ENCODE measurements at places on chromosomes 5 and 9.

GRCh38 chr5:143428155-143428554 is 24.7 kb upstream of the NR3C1 start:
- no peak for DNase-seq

DNA sequence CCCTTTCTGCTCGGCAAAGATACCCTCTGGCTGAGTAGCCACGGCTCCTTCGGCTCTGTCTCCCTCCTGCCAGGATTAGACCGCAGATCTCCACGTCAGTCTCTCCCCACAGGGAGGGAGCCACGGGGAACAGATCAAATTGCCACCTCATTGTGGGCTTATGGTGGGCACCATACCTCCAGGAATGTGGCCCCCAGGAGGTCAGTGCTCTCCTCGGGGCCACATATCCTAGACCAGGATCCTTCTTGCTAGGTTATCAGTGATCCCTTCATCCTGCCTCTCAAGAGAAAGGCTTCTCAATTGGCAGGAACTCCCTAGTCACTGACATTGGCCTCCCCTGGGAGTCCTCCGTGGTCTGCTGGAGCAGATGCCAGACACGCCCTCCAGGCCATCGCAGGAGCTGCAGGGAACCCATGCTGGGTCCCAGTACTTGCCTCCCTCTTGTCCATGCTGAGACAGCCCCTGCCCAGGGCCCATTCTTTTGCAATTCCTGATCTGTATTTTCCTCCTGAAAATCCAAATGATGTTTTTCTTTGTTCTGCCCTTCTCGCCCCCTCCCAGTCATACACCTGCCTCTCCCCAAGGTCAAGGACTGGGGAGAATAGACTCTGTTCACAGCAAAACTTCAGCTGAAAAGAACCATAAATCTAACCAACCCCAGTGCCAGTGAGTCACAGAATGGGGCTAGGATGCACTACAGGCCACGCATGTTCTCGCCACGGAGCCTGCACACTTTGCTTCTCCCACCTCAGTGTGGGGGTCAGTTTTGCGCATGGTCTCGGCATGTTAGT is 31.6 kb upstream of the ENHO start:
- DNase-seq = no peak

DNA sequence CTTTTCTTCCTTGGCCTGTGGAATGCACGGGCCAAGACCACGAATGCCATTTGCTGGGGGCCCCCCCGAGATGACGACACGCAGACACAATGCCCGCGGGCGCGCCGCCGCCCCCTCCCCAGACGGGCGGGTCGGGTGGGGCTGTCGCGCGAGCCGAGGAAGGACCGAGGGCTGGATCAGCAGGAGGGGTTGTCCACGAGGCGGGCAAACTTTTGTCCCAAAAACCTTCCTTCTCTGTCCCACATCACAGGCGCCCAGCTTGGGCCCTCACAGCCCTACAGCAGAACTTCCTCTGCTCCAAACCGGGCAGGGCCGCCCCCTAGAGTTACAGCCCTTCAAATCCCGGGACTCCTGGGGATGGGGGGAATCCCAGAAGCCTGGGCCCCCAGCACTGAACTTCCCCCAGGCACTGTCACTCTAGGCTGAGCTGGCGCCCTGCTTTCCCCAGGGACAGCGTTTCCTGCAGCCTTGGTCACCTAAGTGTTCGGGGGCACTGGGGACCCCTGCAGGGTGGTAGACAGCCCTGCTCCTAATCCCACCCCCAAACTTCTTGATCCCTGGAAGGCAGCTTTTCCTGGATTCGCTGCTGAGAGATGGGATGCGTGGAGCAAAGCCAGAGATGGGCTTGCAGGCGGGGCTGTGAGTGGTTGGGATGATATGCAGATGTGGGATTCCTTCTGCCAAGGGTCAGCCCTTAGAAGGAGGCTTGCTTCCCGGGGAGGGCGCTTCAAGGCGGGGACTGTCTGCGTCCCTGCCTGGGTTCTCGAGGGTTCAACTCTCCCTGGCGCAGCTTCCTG is 980 bp downstream of the COL5A1 start:
- DNase-seq = no peak

GRCh38 chr9:77127071-77127470 is 50.3 kb upstream of the VPS13A start:
- no peak for DNase-seq

GRCh38 chr5:160565376-160565775 is 143.7 kb downstream of the PTTG1 start:
- no peak for DNase-seq

GRCh38 chr5:73620334-73620687 is 5.7 kb upstream of the ARHGEF28 start:
- no peak for DNase-seq

GRCh38 chr9:78296201-78296892 is 578 bp upstream of the PSAT1 start:
- DNase-seq = no peak

DNA sequence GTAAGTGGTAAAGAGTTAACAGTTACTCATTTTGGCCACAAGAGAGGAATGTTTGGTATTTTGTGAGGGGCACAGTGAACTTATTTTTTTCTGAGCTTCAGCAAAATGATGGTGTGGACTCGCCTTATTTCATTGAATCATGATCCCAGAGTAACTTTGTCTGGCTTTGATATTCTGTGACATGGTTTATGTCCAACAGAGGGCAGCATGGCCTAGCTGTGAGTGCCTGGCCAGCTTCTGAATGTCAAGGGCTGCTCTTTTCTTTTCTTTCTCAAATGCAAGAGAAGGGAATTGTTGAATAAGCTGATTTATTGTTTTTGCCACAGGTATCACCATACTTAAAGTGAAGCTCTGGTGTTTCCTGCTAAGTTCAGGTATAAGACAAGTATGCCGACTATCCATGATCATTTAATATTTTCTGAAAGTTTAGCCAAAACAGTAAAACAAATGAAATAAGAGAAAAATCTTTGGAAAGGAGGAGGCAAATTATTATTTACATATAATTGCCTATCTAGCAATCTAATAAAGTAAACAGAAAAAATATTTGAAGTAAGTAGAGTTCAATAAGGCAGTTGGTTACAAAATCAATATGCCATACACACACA is 31.7 kb downstream of the MRPL22 start:
- no peak for DNase-seq

DNA sequence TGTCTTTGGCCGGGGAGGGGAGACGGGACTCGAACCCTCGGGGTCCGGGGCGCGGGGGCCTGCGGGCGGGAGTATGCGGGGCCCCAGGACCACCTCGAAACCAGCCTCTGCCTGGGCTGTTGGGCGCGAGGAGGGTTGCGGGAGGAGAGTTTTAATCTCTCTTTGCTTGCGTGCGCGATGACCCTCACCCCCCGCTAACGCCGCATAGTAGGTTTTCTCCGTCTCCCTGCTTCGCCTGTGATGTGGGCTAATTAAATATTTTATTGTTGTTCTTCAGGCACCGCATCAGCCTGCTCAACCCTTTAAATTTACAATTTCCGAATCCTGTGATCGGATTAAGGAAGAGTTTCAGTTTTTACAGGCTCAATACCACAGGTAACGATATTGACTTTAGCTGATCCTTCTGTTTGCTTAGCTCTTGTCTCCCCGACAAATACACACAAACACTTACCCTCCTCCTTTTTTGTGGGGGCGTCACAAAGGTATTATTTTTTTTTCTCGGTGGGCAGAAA is 1.7 kb downstream of the TLE4 start:
- DNase-seq = no peak

GRCh38 chr9:79007701-79008483 is 563.9 kb upstream of the TLE4 start:
- DNase-seq = no peak

GRCh38 chr5:92704590-92704989 is 876.4 kb downstream of the NR2F1-AS1 start:
- DNase-seq = no peak

GRCh38 chr5:97923496-97923895 is 740.4 kb upstream of the RIOK2 start:
- DNase-seq = no peak

GRCh38 chr5:176772271-176773210 is 37.8 kb upstream of the UNC5A start:
- peak; percentile 7 for DNase-seq

GRCh38 chr5:61097465-61097864 is 64.8 kb downstream of the SMIM15 start:
- DNase-seq = no peak

DNA sequence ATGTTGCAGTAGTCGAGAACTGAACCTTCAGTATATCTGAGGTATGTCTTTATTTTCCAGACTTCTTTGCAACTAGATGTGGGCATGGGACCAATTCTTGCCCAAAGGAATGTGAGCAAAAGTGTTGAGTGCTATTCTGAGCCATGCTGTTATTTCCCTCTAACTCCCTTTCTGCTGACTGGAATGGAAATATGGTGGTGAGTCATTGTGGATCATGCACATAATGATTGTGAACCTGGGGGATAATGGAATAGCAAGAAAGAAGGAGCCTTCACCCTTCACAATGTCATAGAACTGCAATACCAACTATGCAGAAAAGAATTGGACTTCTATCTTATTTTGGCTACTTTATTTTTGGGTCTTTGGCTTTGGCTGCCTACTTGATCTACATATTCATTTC is 10.3 kb upstream of the DOCK2 start:
- DNase-seq = no peak

GRCh38 chr5:135052511-135053145 is 18.6 kb upstream of the PITX1 start:
- DNase-seq = no peak

DNA sequence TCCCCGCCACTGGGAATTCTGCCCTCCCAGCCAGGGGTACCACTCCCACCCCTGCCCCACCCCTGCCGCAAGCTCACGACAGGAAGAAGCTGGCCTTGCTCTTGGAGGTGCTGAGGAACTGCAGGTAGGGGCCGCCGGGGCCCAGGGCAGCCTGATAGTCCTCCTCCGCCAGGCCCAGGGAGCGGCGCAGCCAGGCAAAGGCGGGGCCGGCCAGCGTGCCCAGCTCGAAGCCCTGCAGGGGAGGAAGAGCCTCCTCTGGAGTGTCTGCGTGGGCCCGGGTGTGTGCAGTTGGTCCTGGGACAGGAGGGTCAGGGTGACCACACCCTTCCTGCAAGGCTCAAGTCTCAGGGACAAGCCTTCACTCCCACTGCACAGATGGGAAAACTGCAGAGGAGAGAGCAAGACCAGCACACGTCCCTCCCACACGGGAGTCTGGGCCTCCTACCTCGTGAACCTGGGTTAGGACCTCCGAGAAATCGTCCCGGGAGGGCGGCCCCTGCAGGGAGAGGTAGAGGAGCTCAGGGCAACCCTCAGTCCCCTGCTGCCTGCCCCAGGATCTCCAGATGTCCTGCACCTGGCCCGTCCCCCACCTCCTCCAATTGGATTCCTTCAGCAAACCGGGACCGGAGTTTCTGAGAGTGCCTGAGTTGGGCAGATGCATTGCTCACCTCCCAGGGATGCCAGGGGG is 2.4 kb downstream of the PIP5KL1 start:
- DNase-seq = no peak

DNA sequence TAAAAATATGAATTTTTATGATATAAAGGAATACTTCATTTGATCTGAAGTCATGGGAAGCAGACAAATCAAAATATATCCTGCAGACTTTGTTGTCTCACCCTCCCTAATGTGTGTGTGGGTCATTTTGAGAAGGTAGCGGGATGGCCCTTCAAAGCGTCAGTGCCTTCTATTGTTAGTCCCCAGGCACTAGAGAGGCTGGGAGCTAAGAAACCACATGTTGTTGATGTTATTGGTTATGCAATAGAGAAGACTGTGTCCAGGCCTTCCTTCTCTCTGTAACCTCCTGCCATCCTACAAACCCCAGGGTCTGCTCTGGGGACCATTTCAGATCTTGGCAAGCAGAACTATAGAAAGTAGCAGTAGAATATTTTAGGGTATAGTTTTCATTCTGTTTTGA is 94.7 kb downstream of the NLN start:
- no peak for DNase-seq

GRCh38 chr5:112958093-112959088 is 18.2 kb upstream of the DCP2 start:
- no peak for DNase-seq

DNA sequence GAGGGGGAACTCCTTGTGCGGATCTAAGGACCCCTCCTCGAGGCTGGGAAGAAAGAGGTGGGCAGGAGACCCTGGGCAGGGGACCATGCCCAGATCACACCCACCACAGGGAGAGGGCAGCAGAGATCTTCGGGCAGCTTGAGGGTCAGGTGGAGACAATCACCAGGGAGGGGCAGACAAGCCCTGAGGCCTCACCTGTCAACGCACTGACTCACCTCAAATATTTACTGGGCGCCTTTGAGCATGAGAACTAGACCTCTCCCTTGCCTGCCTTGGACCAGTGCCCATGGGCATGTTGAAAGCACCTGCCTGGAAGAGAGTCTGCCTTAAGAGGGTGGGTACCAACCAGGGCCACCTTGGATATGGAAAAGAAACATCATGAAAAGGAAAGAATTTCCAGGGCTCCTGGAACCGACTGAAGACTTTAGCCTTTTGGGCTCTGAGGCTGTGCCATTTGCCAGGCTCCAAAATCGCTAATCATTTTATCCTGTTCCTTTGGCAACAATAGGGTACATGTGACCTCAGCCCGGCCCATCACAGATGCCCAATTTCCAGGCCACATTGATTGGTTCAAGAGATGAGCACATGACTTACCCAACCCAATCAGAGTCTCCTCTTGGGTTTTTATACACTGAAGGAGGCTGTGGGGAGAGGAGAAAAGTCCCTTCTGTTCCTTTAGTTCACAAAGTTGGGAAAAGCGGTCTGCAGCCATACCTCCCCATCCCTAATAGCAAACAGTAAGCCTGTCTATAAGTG is 10.4 kb upstream of the SPINK4 start:
- no peak for DNase-seq

GRCh38 chr5:31124026-31124425 is 69.5 kb upstream of the CDH6 start:
- DNase-seq = no peak

DNA sequence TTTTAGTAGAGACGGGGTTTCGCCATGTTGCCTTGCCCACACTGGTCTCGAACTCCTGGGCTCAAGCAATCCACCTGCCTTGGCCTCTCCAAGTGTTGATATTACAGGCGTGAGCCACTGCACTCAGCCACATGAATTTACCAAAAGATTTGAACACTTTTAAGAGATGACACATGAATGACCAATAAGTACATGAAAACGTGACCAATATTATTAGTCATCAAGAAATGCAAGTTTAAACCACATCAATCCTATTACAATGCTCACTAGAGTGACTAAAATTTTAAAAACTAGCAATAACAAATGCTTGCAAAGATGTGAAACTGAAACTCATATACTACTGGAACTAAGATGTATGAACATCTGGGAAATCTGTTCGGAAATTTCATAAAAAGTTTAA is 54.3 kb downstream of the NR6A1 start:
- no peak for DNase-seq

DNA sequence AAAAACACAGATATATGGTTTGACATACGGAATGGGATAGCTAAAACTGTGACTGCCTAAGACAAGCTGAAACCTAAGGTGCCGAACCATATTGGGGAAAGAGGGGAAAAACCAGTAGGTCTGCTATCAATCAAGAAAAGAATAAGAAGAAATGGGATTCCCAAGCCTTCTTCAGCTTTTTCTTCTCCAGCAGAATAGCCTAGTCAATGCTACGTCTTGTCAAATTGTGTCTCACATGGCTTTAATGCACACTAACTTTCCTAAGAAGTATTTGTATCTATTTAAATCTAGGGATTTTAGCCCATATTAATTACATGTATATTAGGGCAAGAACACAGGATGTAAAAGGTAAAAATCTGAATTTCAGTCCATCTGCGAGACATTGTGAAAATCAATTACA is 797 bp upstream of the FBXO38 start:
- DNase-seq = no peak

Measured in activated CD4-positive, CD25-positive, alpha-beta regulatory T cell treated with anti-CD3 and anti-CD28 coated beads, Interleukin-2, amount 50 U/mL, for 72 hours (primary cell).